ENCODE measurements at places on chromosomes 11 and 22. TPM values are rescaled to one million over a fixed set of nuclear protein-coding genes. Genes with fewer than 3 reads are reported as not detected.

The SLC5A1 gene
- not detected for total RNA-seq

DNA sequence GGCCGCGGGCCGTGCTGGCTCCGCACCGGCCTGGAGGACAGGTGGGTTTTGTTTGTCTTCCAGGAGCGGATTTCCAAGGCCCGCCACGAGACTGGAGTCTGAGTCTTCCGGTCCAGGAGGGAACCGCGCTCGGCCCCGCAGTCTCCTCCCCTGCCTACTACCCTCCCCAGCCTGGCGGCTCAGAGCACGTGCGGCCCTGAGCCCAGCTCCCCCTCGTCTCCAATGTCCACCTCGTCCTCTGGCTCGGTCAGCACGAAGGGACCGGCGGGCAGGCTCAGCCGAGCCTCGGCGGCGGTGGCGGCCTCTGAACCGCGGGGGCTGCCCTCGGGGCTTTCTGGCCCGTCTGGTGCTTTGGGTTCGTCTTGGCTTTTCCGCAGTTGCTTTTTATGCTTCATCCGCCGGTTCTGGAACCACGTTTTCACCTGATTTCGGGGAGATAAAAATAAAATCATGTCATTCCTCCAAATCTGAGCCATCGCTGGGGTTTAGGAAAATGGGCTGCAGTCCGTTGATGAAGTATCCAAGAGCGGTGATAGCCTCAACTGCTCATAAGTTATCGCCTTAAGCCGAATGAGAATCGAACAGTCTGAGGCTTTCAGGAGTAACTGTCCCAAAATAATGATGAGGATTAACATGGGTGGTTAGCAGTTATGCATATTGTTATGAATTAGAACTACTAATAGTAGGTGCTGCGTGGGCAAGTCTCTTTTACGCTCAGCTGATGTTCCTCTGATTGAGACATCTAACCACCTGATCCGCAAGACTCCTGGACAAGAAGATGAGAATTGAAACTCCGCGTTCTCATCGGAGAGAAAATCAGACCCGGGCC is 4.0 kb downstream of the BSX start:
- DNase-seq: peak; percentile 10

GRCh38 chr11:82267186-82267585 is 466.5 kb downstream of the FAM181B start:
- no peak for DNase-seq

DNA sequence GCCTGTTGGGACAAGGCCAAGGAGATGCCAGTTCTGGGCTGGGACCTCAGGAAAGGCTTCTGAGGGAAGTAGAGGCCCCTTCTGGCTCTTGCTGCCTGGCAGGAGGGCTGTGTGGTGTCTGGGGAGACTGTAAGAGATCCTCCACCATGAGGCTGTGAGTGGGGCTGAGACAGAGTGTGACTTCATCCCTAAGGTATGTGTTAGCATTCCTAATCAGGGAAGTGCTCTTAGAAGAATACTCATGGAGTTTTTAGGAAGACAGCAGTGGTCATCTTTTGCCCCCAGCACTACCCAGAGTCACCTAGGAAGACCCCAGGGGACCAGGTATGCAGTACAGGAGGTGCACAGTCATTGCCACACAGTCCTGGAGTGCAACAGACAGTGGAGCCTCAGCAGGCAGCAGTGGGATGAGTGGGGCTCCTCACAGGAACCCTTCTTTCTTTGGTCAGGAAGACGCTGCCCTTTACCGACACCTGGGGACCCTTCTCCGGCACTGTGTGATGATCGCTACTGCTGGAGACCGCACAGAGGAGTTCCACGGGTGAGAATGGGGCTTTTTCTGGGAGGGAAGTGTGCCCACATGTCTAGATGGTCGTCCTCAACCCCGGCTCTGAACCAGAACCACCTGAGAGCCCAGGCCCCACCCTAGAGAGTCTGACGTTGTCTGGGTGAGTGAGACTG is 2.8 kb downstream of the RIC8A start:
- DNase-seq: peak; percentile 2

DNA sequence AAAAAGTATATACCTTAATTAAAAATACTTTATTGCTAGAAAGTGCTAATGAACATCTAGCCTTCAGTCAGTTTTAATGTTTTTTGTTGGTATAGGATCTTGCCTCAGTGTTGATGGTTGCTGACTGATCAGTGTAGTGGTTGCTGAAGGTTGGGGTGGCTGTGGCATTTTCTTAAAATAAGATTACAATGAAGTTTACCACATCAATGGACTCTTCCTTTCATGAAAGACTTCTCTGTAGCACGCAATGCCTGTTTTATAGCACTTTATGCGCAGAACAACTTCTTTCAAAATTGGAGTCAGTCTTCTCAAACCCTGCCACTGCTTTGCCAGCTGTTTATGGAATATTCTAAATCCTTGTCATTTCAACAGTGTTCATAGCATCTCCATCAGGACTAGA is 50.6 kb downstream of the LDLRAD3 start:
- DNase-seq: no peak

DNA sequence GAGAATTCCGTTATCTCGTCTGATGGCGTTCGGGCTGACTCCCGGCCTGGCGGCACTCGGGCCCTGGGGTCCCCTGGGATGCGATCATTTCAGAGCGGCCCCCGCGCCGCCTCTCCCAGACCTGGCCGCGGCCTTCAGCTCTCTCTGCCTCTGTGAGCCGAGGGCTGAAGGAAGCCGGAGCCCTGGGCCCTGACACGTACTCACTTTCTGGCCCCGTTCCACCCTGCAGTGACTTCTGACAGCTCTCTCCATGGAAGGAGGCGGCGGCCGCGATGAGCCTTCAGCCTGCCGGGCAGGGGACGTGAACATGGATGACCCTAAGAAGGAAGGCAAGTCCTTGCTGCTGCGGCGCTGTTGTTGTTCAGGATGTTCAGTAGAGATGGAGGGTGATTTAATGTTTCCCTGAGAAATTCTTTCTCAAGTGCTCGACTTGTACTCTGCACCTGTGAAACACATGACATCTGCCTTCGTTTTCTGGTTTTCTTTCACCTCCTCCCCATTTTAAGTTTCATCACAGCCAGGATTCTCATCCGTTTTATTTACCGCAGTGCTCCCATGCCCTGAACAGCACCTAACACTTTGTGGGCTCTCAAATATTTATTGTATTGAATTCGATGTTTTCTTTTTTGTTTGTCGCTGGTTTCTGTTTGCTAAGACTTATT is 612 bp downstream of the GTSE1 start:
- DNase-seq: no peak

Measured in activated naive CD4-positive, alpha-beta T cell treated with anti-CD3 and anti-CD28 coated beads, Interleukin-2, amount 50 U/mL, for 72 hours (primary cell).